ENCODE measurements at places on chromosomes 13 and 19.

- no peak for DNase-seq
These were observed at the start of gene MEIS3 for GRCh38 chr19:47419030-47419783. MEIS3 (minus strand) TSS chr19:47419527; CDS start chr19:47419081, 446 bp downstream.

GRCh38 chr19:29375429-29376119 lies 150.2 kb upstream of the VSTM2B start:
- DNase-seq: no peak

DNA sequence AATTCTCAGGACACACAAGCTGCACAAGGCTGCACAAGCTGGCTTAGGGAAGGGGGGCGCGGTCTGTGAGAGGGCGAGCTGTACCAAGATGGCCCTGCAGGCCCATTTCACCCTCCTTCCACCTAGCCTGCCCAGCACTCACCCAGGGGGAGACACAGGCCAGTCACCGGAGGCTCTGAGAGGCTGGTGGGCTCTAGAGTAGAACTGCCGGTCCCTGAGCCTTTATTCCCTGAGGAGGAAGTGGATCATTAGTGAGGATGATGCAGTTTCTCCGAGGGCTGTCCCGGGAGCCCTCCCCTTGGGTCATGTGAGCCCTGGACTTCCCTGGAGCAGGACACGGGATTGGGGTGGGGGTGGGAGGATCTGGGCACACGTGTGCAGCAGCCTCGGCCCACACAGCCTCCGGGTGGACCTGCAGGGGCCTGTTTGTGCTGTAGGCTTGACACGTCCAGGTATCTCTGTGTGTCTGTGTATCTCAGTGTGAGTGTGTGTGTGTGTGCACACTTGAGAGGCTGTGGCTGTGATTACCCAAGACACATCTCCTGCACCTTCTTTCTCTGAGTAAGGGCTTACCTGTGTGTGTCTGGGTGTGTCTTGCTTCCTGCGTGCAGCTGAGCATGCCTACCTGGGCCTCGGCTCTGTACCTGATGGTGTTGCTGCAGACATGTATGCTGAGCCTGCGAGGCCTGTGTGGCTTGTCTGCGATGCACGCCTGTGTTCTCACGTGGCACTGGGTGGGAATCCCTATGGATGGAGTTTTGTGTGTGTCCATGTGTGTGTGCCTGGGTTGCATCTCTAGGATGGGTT lies at the start of gene ACP5:
TSS of gene ACP5 (minus strand) at position 195 of the 807 bp plus-strand sequence. CDS start 328 bp downstream, outside the sequence.
- DNase-seq: no peak

- no peak for DNase-seq
These were observed 385.1 kb upstream of the HTR2A start for GRCh38 chr13:47281991-47282390.

GRCh38 chr13:35917252-35917941 lies 213.8 kb downstream of the DCLK1 start:
- DNase-seq: no peak

DNA sequence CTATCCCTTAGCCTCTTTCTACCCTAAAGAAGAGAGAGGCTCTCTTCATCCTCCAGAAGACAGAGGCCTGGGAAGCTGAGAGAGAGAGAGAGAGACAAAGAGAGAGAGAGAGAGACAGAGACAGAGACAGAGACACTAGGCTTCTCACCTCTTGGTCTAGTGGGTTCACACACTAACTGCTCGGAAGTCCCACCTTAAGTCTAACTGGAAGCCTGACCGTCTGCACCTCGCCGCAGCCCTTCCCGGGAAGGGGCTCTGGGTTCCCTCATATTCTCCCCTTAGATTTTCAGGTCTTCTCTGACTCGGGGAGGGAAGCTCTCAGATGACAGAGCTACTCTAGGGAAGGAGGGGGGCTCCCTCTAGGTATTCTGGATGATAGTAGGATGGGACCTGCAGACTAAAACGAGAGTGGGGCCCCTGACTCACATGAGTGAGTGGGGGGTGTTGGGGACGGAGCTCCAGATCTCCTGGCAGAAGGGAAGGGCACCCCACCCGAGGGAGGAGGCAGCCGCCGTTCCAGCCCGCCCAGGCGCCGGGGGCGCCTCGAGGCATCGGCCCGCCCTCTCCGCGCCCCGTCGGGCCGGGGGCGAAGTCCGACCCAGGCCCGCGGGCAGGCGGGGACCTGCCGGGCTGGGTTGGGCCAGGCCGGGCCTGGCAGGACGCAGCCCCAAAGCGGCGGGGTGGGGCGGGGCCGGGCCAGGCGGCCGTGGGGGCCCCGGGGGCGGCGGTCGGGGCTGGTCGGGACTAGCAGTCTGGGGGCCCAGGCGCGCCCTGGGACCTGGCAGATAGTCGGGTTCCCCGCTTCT lies 2.0 kb upstream of the JUNB start:
- DNase-seq: peak; percentile 13

GRCh38 chr13:92297971-92298942 lies 899.8 kb downstream of the GPC5 start:
- DNase-seq: no peak

DNA sequence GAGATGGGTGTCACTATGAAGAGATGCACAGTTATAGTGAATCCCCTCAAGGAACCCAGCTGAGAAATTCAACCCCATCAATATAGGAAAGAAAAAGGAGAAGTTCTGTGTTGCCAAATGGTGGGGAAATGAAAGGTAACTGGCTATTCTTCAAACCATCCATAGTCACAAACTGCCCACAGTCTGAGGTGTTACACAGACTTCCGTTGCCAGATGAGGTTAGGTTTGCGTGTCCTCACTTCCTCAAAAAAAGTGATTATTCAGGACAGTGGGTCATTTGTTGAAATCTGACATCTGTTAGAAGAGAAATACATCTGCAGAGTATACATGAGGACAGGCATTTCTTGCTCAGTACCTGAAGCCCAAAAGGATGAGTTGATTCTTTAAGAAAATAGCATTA lies 9.0 kb downstream of the SIGLEC5 start:
- DNase-seq: peak; percentile 95

- no peak for DNase-seq
These were observed 7.3 kb upstream of the GADD45B start for GRCh38 chr19:2468596-2468995.

- no peak for DNase-seq
These were observed 39.2 kb downstream of the MYH14 start for GRCh38 chr19:50242581-50242980.

GRCh38 chr19:15399635-15400034 lies 19.2 kb downstream of the AKAP8L start:
- DNase-seq: no peak

DNA sequence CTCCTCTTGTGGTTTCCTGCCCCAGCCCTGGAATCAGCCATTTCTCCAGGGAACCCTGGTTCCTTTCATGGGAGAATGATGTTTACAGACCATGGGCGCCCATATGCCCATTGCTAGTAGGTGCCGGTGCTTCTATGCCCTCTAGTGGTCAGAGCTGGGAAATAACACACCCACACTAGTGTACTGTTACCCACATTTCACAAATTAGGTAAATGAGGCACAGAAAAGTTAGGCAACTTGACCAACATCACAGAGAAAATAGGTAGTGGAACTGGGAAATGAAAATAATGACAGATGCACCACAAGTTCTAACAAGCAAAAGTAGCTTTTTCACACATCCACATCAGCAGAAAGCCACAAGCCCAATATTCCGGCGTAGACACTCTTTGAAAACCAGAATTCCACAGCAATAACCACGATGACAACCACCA lies 1.3 kb upstream of the CEACAM3 start:
- no peak for DNase-seq

- no peak for DNase-seq
These were observed 373.7 kb downstream of the DNAJC15 start for GRCh38 chr13:43397111-43397510.

DNA sequence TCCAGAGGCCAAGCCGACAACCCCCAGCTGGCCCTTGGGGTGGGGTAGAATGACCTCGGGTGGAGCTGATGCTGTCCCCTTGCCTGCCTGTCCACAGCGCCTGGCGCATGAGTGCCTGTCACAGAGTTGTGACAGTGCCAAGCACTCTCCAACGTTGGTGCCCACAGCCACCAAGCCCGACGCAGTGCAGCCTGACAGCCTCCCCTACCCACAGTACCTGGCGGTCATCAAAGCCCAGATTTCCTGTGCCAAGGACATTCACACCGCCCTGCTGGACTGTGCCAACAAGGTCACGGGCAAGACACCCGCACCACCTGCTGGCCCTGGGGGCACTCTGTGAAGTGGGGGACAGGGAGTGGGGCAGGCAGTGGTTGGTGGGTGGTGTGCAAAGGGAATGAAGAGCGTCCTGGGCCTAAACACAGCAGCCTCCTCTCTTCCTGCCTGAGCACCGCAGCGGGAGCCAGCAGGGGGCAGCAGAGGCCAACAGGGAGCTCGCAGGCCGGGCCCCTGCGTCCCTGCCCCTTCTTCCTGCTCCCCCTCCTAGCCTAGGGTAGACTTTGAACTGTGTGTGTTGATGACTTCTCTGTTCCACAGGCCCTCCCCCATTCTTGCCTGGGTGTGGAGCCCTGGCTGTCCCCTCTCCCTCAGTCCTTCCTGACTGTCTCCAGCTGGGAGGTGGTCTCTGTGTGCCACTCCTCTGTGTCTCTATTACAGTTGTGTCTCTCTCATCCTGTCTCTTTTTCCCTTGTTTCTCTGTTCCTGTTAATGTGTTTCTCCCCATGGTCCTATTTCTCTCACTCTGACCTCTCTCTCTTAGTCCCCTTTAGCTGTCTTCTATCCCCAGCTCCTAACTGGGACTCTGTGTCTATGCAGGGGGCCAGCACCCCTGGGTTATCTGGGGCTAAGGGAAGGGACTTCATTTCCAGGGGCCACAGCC lies 6.5 kb downstream of the MED29 start:
- DNase-seq: peak; percentile 69

DNA sequence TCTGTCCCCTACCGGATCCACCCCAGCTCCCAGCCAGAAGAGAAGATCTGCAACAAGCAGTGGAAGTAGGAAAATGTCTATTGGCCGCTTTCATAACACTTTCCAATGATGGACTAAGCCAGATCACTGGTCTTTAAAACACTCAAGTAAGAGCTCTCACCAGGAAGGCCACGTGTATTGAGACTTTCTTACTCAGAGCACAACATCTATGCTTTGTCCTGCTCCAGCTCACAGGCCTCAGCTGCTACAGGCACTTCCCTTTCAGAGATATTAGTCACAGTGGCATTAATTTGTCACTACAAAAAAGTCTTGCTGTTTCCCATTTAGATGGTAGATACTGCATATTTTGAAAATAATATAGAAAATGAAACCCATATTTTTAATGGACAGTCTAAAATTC lies 164.2 kb downstream of the ABCC4 start:
- no peak for DNase-seq

- DNase-seq: no peak
These were observed 74.4 kb downstream of the ARHGAP35 start for GRCh38 chr19:46935066-46935663.

- DNase-seq: no peak
These were observed 11.5 kb upstream of the MTRF1 start for GRCh38 chr13:41274881-41275280.

DNA sequence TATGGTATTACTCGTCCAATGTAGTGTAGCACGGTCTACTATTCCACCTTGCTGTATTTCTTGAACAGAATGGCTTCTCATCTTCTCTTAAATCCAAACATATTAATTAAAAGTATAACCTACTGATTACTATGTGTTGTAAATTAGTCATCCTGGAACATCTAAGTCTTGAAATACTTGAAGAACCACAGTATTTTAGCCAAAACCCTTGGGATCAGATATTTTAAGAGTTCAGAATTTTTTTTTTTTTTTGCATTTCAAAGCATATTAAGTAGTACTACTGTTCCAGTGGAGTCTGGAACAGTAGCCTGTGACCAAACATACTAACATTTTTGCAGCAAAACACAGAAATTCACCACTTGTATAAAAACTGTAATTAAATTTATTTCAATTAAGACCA lies 30.1 kb downstream of the ZC3H13 start:
- DNase-seq: no peak
